OCI-LY7 (cell line): ENCODE measurements at places on chromosomes 2 and 18. TPM values are rescaled to one million over a fixed set of nuclear protein-coding genes. Genes with fewer than 3 reads are reported as not detected.

GKN2 gene
- total RNA-seq: not detected in 2 replicates

LCT gene
- 0.09 and 0.15 TPM in 2 replicates for total RNA-seq

NOSTRIN gene
- total RNA-seq: not detected in 2 replicates

CFAP65 gene
- not detected in 2 replicates for total RNA-seq

MAP2 gene
- total RNA-seq: 0.10 TPM in 1 of 2 replicates, not detected in the other

CD8A gene
- not detected in 2 replicates for total RNA-seq

CD207 gene
- not detected in 2 replicates for total RNA-seq

TEX261 gene
- 45.8 and 57.7 TPM in 2 replicates for total RNA-seq

ELP2 gene
- 39.7 and 40.3 TPM in 2 replicates for total RNA-seq

CEBPZOS gene
- total RNA-seq: 73.6 and 90.9 TPM in 2 replicates

C2orf72 gene
- total RNA-seq: not detected in 2 replicates

PAX8 gene
- total RNA-seq: 1.6 and 3.6 TPM in 2 replicates

FBXO48 gene
- 6.8 and 8.5 TPM in 2 replicates for total RNA-seq

NPPC gene
- total RNA-seq: not detected in 2 replicates

GPR39 gene
- not detected in 2 replicates for total RNA-seq

PRPF40A gene
- total RNA-seq: 175 and 177 TPM in 2 replicates

GRCh38 chr18:26301681-26302080 is 75.4 kb downstream of the TAF4B start:
- DNase-seq: no peak

GRCh38 chr2:167581961-167582574 is 665.3 kb downstream of the STK39 start:
- DNase-seq: no peak

DNA sequence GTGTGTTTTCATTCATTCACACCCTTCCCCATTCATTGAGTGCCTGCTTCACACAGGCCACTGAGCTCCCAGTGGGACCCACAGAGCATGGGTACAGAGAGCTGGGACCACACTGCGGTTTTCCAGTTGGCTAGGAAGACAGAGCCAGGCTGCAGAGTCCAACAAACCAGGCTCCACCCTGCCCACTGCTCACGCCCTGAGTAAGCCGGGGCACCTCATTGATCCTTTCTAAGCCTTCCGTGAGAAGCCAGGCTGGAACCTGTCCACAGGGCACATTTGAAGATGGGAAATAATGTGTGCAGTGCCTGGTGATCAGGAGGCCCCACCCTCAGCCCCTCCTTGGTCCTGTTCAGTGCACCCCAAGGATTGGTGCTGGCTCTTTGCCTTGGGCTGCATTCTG is 13.5 kb downstream of the KCNIP3 start:
- no peak for DNase-seq

GRCh38 chr2:78532762-78533379 is 492.6 kb upstream of the REG3G start:
- no peak for DNase-seq

DNA sequence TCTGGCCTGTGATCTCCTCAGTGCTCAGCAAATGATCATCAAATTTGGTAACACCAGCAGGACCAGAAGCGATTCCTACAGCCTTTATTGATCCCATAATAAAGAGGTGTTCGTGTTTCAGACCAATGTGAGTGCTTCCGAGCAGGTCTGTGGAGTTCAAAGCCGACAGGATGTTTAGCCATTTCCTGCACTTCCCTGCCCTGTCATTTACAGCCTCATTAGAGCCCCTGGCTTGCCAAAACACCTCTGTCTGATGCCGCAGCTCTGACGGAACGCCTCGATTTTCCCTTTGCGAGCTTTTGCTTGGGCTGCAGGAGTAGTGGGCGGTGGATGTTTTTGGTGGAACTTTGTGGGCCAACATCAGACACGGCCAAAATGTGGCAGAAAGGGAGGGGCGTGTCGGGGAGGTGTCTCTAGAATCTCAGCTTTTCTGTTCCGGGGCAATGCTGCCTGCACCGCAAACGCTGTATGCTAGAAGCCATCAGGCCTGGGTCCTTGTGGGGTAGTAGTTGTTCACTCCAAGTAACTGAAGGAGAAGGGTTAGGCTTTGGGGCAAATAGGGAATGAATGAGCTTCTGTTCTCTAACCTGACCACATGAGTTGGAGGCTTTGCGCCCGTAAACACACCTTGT is 26.1 kb upstream of the INHBB start:
- DNase-seq: no peak

DNA sequence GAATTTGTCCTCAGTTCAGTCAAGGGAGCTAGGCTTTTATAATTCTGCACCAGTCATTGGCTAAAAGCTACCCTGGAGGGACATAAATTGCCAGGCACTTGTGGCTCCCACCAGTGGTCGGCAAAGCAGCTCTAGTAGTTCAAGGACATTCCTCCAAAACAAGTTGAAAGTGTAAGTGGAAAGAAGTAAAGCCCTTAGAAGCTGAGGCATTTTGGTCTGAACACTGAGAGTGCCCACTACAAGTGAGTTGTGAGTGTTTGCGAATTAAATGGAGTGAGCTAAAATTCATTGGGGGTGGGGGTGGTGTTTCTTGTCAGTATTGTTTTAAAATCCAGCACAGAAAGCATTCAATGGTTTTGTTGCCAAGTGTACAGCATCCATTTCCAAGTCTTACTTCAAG is 879.9 kb upstream of the CDH2 start:
- DNase-seq: no peak

DNA sequence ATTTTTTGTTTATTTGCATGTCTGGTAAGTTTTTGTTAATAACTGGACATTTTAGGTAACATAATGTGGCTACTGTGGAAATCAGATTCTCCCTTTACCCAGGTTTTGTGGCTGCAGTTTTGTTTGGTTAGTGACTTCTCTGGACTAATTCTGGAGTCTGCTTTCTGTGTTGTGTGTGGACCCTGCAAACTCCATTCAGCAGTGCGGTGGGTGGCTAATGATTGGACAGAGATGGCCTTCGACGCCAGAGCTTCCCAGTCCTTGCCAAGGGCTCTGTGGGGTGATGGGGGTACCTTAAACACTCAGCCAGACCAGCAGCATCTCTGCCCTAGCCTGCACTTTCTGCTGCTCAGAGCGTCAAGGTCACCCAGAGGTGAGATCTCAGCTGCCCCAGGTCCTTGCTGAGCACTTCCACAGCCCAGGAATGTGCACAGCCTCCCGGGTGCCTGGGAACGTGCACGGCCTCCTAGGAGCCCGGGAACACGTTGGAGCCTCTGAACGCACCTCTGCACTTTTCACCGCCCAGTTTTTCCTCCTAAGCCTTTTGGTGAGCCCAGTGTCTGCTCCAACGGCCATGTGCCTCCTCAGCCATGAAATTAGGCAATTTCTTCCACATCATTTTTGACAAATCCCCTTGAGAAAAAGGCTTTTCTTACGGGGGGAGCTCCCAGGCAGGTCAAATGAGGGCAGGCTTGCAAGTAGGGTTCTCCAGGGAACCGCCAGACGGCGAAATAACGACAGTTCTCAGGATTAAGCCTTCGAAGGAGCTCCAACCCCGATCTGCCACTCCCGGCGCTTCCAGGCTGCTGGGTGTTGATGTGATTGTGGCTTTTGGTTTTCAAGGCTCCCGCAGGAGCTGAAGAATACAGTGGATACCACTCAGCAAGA is 35.2 kb upstream of the KLF11 start:
- no peak for DNase-seq

DNA sequence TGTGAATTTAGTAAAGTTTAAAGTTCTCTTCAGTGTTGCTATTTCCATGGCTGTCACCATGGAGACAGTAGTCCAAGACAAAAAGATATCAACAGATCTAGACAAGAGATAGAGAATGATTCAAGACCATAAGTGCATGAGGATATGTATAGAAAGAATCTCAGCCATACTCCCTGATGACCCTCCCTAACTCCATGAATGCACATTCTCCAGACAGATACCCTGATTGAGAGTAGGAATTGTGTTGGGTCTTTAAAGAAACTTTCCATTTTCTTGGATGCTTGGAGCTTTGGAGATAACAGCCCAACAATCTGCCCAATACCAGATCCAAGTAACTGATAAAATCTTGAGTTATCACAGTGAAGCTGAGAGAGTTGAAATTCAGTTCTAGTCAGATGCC is 1601.2 kb upstream of the CELF4 start:
- no peak for DNase-seq

DNA sequence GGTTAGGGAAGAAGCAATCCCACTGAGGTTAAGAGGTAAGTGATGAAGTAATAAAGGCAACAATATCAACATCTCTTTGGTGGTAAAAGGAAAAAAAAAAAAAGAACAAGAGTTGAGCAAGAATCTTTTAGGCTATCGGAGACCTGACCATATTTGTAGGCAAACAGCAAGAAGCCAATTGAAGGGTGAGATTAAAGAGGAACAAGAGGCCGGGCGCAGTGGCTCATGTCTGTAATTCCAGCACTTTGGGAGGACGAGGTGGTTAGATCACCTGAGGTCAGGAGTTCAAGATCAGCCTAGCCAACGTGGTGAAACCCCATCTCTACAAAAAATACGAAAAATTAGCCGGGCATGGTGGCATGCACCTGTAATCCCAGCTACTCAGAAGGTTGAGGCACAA is 11.3 kb downstream of the VPS54 start:
- DNase-seq: no peak

- DNase-seq: no peak
Measured at GRCh38 chr2:151040039-151040438, 221.6 kb downstream of the RBM43 start.

DNA sequence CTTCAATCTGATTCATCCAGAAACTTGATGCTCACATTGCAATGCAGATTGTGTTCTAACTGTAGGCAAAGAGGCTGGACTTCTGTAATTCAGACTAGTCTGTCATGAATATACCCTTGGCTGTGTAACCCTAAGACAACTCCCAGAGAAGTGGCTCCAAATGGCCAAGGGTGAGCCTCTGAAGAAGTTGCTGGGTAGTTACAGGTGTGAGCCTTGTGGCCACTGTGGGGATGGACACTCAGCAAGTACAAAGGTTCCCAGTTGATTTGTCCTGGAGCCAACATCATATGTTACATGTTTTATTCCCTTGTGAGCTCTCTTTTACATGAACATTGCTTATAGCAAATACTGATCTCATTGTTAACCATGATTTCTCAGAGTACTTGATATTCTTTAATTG is 94.8 kb upstream of the KCNJ3 start:
- DNase-seq: no peak

DNA sequence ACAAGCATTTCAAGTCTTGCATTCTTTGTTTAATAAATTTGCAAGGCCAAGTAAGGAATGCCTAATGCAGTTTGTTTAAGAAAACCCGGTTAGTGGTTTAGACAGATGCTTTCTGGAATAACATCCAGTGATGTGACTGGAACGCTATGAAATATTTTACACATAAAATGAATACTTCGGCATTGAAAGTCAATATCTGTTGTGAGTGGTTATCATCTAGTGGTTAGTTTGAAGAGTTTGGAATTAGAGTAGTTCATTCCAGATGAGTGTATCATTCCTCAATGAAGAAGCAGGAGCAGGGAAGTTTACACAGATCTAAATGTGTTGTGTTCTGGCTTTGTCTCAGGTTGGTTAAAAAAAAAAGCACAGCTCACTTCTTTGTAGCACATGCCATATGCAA is 608.0 kb upstream of the PIK3C3 start:
- DNase-seq: no peak

DNA sequence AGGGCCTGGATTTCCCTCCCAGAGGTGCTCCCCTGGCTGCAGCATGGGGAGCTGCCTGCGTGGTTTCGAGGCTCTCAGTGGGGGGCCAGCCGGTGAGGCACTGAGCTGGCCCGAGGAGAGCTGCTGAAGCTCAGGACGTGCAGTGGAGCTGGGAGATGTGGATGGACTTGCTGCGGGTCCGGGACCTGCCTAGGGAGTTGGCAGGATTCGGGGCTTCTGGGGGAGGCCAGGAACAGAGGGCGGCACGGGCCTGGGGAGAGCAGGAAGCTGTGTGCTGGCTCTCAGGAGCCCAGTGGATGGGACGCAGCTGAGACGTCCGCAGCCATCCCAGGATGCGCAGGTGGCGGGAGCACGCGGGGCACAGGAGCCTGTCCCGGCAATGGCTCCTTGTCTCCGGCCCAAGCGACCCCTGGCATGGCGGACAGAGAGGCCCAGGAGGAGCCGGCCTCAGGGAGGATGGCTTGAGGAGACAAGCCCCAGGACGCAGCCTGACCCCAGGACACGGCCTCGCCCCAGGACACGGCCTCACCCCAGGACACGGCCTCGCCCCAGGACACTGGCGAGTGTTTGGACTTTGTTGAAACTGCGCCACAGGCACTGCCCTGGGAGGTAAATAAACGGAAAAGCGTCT is 116.1 kb downstream of the NFATC1 start:
- DNase-seq: no peak

GRCh38 chr18:46677611-46678010 is 20.6 kb upstream of the LOXHD1 start:
- no peak for DNase-seq

DNA sequence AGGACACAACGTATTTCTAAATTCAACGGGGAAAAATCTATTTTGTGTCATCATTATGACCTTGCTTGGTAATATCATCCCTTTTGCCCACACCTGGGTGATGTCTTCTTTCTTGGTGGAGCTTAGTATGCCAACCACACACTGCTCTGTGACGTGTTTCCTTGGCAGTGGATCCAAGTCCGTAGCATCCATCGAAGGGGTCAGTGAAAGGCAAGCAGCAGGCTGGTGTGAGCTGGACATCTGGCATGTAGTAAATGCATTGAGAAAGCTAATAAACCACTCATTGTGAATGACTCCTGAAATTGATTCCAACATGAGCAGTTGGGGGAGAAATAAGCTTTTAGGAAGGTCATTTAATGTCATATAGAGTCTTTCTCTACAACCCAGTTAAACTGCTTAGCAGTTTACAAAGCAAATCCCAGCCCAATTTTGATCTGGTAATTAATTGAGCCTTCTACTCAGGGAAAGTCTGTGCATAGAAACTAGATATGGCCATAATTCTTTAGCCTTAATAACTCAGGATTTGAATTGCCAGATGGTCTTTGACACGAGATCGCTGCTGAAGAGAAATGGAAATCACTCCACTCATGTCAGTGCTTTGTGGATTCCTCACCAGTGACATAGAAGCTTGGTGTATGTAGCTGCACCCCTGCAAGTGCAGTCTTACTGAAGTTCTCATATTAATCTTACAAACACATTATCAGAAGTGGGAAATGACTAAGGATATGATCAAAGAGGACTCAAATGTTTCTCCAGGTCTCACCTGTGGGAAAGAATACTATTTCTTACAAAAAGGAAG is 494.8 kb downstream of the CMPK2 start:
- no peak for DNase-seq

GRCh38 chr2:120231564-120231973 is 8.4 kb upstream of the TMEM185B start:
- peak; percentile 23 for DNase-seq

DNA sequence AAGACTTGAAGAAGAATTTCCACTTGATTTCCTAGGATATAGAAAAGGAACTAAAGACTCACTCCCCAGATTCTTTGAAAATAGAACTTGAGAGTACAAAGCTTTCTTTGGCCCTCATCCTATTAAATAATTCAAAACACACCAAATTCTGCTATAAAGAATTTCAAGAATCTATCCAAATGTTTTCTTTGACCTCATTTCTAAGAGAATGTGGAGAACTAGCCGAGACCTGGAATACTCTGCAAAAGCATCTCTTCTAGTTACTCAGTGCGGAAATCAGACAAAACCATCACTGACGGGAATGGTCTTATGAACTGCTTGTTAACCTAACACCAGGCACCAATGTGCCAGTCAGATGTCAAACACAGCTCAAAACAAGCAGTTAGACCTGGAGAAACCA is 44.2 kb upstream of the ARL5A start:
- DNase-seq: no peak

GRCh38 chr2:105140240-105140568 is 101.3 kb upstream of the GPR45 start:
- DNase-seq: no peak

GRCh38 chr2:177552422-177553175 is 160.0 kb downstream of the AGPS start:
- DNase-seq: peak; percentile 93

GRCh38 chr18:48066225-48066652 is 135.8 kb upstream of the SMAD2 start:
- DNase-seq: no peak

- DNase-seq: no peak
Measured at GRCh38 chr18:13369756-13370510, 151.4 kb downstream of the LDLRAD4 start.
